ENCODE measurements at places on chromosomes 13 and 19.

DNA sequence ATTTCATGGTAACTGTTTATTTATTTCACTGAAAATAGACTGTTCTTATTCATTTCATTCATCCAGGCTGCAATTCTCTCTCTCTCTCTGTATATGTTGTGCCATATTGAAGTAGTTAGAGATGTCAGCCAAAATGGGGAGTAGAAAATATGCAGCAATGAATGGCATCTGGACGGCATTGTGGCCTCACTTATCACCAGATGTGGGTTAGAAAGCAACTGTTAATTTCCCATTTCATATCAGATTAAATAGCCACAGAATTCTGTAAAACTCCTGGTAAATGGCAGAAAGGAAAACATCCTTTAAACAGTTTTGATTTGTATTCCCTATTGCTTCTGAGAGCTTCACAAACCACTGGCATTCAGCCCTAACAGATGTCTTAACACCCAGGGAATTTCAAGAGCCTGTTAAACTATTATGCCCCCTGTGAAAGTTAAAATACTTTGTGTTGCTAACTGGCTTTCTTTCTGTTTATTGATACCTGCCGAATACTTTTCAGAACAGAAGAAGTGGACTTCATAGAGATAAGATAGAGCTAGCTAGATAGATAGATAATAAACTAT, 1763.3 kb upstream of the MIR17HG start:
- DNase-seq, result no peak

GRCh38 chr13:94328381-94329041, 151.0 kb downstream of the DCT start:
- DNase-seq, result no peak

- DNase-seq, result no peak
Measured at GRCh38 chr13:109599901-109600657, 186.3 kb downstream of the IRS2 start.

DNA sequence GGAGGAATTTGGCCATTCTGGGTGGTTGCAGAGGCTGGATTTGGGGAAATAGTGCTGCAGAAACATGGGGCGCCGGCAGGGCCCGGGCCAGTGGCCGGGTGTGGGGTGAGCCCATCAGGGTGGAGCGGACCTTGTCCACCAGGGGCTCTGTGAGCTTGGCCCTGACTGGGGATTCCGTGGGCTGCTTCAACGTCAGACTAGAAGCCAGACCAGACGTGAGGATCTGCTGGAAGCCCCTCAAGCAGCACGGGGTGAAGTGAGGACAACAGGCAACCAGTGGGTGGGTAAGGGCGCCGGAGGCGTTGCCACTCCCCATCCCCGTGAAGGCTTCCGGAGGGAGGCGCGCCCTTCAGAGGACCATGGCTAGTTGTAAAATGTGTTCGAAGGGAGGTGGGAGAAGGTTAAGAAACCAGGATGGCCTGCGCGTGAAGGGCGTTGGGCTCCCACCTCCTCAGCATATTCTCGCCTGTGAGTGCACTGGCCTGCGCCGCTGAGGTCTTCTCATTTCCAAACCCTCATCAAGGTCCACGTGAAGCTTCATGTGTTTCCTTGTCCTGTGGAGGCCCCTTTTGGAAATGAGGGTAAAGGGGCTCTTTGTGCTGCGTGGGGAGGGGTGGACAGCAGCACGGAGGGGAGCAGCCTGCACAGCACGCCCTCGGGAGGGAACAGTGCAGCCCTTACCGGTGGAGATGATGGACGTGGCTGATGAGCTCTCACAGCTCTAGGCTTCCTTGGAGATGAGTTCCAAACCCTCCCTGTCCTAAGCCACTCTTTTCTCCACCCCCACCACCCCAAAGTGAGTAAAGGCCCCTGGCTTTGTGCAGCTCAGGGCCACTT, 8.3 kb downstream of the TEX29 start:
- DNase-seq, result no peak

GRCh38 chr19:19022380-19022961, 10.8 kb downstream of the SUGP2 start:
- DNase-seq, result no peak

DNA sequence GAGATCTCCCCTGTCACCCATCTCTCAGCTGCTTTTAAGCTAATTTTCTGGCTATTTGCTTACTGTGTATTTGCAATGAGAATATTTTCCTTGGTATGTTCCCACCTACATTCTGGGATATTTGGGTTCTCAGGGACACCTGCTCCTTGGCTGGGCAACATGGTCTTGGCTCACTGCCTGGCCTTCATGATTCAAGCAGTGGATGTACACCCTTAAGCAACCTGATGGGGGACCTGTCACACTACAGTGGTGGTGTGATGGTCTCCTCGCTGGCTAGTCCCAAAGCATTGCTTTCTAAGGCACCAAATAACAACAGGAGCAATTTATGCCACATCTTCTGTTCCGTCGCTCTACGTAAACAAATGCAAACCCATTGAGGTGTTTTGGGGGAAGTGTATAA, 35.3 kb upstream of the RFC3 start:
- no peak for DNase-seq

All from activated T-helper 1 cell treated with anti-CD3 and anti-CD28 coated beads, Interleukin-2, amount 50 U/mL, for 16 hours (primary cell).